Activated naive CD4-positive, alpha-beta T cell treated with anti-CD3 and anti-CD28 coated beads for 36 hours (primary cell): ENCODE measurements at places on chromosomes 2 and 18.
A peak's percentile ranks its signal among the peaks of the same experiment; 100 is the strongest.

- DNase-seq = no peak
Observed at GRCh38 chr18:3321133-3321812, 59.3 kb downstream of the MYL12B start.

DNA sequence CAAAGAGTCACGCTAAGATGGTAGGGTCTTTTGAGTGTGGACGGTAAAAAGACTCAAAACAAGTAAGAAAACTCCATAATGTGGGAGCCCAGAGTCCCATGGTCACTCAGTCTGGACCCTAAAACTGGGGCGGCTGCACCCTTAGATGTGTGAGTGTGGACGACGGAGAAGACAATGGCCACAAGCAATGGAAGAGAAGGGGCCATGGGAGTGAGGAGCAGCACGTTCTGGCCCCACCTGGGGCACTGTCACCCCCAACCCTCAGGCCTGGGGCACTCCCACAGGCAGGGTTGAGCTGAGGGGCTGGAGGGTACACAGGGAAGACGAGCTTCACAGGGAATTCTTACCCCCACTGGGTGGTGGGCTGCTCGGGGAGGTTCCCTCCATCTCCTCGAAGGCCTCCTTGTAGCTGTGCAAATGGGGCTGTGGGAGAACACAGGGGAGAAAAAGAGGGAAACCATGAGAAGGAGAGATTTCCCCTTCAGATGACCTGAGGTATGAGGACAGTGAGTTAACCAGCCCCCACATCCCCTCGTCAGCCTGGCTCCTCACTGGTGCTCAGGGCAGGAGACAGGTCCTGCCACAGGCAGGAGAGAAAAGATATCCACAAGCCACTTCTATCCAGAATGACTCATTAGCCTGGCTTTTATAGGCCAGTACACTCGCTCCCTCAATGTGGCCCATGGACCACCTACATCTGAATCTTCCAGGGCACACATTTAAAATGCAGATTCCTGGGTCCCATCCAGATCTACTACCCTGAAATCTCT is 167.9 kb downstream of the TNS1 start:
- no peak for DNase-seq

- DNase-seq = no peak
Observed at GRCh38 chr18:78994977-78995582, 15.5 kb downstream of the SALL3 start.

GRCh38 chr18:76429262-76430126 is 65.5 kb downstream of the ZNF516 start:
- DNase-seq = no peak

DNA sequence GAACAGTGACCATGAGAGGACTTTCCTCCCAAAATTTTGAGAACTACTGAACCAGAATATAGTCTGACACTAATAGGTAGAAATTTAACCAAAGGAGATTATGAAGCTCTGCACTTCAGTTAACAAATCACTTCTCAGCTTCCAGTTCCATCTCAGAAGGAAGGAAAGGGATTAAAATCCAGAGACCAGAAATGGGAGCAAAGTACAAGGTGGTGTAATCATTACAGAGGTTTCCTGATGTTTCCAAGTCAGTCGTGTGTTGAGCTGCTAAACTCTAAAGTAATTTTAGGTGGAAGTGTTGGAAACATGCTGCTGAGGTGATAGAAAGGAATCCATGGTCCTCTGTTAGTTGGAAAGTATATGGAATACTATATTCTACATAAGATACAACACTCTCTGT is 10.8 kb downstream of the TYMS start:
- no peak for DNase-seq

- no peak for DNase-seq
Observed at GRCh38 chr2:213086571-213086970, 64.8 kb downstream of the IKZF2 start.

DNA sequence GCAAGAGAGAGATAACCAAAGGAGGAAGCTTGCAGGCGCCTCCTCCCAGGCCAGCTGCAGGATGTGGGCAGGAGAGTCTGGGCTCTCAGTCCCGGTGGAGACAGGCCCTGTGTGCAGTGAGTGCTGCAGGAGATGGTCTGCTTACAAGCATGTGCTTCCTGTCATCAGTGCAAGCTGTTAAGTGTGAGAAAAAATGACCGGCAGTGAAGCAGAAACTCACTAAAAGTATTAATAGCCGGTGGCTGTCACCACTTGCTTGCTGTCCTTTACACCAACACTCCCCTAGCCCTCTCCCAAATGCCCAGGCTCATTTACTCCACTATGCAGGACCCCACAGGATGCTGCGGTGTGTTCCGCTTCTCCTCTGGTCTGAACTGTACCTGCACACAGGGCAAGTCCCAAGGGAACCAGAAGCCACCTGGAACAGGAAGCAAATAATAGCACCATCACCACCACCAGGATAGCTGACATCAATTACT is 435.6 kb upstream of the HS6ST1 start:
- DNase-seq = no peak

DNA sequence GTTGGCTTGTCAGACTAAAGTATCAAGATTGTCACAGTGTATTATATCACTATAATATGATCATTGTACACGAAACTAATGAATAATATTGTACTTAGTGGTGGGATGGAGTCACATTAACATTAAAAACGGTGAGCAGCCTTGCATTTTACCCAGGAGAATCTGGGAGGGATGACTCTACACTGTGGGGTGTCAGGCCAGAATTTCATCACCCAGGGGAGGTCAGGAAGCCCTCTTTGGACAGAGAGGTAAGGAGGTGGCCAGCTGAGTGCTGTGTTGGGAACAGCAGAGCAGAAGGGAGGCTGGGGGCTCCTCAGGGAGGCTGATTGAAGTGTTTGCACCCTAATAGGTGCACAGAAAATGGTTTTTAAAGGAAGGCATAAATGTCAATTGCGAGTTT is 33.0 kb downstream of the CDCA7 start:
- DNase-seq = no peak

- peak; percentile 42 for DNase-seq
Observed at GRCh38 chr2:86807468-86808275, 17.0 kb upstream of the CD8A start.

- DNase-seq = no peak
Observed at GRCh38 chr2:214593727-214594126, 182.9 kb downstream of the VWC2L start.

DNA sequence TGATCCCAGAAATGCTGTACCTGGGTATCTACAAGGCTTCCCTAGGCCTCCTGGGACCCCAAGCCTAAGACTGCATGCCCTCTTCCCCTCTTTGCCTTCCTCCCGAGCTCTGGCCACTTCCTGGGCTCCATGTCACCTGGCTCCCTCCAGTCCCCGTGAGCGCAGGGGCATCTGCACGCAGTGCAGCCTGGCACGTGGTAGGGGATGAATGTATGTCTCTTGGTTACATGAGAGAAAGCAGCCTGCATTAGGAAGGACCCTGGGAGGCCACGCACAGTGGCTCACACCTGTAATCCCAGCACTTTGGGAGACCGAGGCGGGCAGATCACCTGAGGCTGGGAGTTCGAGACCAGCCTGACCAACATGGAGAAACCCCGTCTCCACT is 15.8 kb downstream of the PASK start:
- no peak for DNase-seq

GRCh38 chr2:157931542-157931941 is 55.4 kb upstream of the ACVR1 start:
- DNase-seq = no peak
